ENCODE measurements at places on chromosomes 3 and 15. TPM values are rescaled to one million over a fixed set of nuclear protein-coding genes. Genes with fewer than 3 reads are reported as not detected.
A peak's percentile ranks its signal among the peaks of the same experiment; 100 is the strongest.

DNA sequence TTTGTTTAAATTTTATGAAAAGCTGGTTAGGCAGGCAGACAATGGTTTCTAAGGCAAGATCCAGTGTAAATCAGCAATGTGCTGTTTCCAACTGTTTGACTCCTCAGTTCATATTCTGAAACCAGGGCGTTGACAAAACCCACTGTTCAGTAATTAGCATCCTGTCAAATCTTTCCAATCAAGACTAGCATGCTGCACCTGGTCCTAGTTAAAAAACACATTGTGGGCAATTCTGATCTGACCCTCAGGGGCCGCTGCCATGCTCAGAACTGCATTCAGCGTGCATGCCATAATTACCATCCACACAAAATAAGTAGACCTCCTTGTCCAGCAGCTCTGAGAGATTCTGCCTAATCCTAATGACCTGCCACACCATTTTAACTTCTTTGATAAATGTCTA lies 20.9 kb upstream of the RBP1 start:
- no peak for DNase-seq

DNA sequence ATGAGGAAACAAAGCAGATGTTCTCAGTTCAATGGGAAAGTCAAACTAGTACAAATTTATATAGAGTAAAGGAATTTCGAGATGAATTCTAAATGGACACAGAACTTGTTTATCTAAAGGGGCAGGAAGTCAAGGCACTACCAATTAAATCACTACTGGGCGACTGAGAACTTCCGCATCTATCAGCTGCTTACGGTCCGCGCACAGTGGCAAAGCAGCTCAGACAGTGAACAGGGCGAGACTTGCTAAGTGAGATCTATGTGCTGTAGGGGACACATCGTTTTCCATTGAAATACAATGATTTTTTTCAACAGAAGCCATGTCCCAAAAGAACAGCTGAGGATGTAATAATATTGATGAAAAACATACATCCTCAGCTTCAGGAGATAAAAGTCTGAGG lies 105.0 kb downstream of the CHRNA7 start:
- no peak for DNase-seq

DNA sequence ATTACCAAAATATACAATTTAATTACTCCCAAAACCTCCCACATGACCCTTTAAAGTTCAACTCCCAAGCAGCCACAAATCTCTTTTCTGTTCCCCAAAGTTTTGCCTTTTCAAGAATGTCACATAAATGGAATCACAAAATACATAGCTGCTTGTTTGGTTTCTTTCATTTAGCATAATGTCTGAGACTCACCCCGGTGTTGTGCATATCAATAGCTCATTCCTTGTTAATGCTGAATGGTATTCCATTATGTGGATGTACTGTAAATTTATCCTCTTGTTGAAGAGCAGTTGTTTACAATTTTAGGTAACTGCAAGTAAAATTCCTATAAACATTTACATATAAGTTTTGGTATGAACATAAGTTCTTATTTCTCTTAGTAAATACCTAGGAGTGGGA lies 15.5 kb downstream of the NAA50 start:
- DNase-seq = no peak

GRCh38 chr15:72464251-72464650 lies 9.9 kb upstream of the ARIH1 start:
- DNase-seq = no peak

DNA sequence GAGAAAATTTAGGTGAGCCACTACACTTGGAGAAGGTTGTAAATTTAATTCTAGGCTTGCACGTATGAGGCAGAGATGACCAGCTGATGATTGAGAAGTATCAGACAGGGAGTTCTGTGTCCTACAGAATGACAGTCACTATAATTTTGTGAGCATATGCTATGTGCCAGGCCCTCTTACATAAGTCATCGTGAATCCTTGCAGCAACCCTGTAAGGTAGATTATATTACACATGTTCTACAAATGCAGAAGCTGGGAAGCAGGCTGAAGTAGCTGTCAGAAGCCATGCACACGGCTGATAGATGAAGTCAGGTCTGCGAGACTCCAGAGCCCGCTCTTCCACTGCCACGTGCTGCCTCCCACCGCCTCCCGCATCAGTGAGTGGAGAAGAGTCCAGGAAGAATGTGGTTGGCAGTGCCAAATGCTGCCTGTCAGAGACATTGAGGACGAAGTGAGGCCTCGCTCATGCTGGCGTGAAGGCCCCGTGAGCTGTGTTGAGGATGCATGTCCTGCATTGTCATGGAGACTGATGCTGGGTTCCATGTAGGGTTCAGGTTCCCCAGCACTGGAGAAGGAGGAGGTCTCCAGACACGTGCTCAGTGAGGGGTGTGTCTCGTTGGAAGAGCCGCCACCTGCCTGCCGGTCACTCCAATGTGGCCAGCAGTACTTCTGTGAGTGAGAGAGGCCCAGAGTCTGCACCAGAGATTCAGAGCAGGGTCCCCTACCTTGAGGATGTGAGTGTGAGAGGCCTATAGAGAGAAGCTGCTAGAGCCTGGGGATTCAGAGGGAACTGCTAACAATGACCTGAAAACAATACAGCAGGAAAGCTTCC lies 123.3 kb upstream of the PLXNA1 start:
- DNase-seq = no peak

DNA sequence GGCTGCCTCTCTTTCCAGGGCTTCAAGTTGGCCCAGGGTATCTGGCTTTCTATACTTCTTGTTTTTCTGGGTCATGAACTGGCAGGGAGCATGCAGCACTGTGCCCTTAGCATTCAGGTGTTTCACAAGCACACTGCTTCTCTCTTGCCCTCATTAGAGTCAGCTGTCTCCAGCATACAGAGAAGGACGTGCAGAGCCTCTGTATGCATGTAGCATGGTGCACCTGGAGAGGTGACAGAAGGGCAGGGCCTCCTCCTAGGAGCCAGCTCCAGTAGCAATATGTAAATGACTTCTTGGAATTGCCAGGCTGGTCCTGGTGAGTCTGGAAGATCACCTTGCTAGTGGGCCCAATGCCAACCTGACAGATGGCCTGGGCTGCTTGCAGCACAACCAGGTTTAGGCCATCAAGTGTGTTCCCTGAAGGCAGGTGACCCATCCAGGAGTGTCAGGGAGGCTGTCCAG lies 44.8 kb upstream of the ATP2C1 start:
- peak; percentile 9 for DNase-seq

GRCh38 chr15:91473894-91474545 lies 374.0 kb downstream of the SV2B start:
- DNase-seq = no peak

DNA sequence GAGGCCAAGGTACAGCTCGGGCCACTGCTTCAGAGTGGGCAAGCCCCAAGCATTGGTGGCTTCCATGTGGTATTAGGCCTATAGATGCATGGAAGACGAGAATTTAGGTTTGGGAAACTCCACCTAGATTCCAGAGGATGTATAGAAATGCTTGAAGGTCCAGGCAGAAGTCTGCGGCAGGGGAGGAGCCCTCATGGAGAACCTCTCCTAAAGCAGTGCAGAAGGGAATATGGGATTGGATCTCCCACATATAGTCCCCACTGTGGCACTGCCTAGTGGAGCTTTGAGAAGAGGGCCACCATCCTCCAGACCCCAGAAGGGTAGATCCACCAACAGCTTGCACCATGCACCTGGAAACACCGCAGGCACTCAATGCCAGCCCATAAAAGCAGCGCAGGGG lies 48.1 kb upstream of the XXYLT1 start:
- DNase-seq = no peak

DNA sequence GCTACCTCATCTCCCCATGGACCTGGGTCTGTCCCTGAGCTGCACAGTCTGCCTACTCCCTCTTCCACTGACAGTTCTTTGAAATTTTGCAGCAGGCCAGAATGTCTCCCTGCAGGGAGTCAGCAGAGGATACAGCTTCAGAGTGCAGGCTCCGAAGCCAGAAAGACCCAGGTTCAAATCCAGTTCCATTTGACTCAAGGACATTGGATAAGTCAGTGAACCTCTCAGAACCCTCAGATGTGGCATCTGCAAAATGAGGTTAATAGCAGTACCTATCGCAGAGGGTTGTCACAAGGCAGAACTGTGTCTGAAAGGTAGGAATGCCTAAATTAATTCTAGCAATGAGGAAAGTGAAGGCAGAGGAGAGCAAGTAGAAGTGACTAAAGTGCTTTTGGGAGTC lies 244.4 kb upstream of the TRIM42 start:
- no peak for DNase-seq

GRCh38 chr15:40045572-40046217 lies 6.7 kb upstream of the SRP14 start:
- no peak for DNase-seq

DNA sequence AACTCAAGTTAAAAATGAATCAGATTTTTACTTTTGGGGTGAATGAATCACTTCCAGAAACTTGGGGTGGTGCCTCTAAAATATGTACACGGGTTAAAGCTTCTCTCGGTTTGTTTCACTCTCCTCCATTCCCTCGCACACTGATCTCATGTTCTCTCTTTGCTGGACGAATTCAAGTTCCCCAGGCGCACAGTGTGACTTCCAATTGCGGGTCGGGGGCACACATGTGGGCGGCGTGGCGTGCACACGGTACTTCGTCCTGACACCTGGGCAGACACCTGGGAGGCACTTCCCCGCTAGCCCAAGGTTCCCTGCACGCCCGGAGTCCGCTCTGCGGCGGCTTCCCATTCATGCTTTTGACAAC lies 692 bp downstream of the SCAANT1 start:
- no peak for DNase-seq

The MST1 gene
- 2.3 TPM for total RNA-seq

The HYPK gene
- 3.0 TPM for total RNA-seq

The MYL3 gene
- 4.7 TPM for total RNA-seq

The MUC13 gene
- not detected for total RNA-seq

Data from renal cortical epithelial cell (primary cell).